ENCODE measurements at places on chromosomes 2 and 18.

- no peak for DNase-seq
Observed at GRCh38 chr2:222651718-222652418, 4.0 kb downstream of the FARSB start.

- DNase-seq = peak; percentile 17
Observed at GRCh38 chr2:64988420-64989125, 626 bp upstream of the SLC1A4 start.

DNA sequence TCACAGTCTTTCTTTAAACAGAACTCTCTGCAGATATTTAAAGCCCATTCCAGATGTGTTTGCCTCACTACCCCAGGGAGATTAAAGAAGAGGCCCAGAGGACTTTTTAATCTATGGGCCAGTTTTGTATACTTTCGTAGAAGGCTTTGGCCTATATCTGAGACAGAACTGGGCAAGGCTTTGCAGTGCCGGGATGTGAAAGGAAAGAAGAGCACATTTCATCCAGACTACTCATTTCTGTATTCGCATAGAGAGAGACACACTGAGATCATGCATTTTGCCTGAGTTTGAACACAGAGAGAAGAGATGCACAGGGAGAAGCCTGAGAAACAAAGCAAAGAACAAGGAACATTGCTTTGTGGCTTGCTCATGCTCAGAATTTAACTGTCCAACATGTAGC is 54.9 kb upstream of the SLC5A7 start:
- DNase-seq = no peak

GRCh38 chr2:65386344-65386743 is 46.1 kb downstream of the SPRED2 start:
- no peak for DNase-seq
